ENCODE measurements at places on chromosomes 4 and X.

DNA sequence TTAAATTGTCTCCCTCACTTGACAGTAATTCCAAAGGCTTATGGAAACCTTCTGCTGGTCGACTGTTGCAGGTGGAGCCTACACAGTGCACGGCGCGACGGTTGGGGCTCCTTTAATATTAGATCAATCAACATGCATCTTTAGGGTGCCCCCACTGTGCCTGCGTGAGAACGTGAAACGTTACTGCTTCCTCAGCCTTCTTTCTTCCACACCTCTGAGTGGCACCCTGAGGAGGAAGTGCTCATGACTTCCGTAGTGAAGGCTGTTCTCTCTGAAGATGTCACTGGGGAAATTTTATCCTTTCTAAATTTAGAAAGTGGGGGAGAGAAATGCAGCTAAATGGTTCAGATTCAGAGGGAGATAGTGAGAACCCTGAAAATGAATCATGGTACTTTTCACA is 184.0 kb upstream of the ZFP42 start:
- DNase-seq = no peak

GRCh38 chrX:18047491-18047890 is 173.2 kb downstream of the BEND2 start:
- DNase-seq = no peak

GRCh38 chr4:18020671-18021469 is 685 bp downstream of the LCORL start:
- peak; percentile 81 for DNase-seq

DNA sequence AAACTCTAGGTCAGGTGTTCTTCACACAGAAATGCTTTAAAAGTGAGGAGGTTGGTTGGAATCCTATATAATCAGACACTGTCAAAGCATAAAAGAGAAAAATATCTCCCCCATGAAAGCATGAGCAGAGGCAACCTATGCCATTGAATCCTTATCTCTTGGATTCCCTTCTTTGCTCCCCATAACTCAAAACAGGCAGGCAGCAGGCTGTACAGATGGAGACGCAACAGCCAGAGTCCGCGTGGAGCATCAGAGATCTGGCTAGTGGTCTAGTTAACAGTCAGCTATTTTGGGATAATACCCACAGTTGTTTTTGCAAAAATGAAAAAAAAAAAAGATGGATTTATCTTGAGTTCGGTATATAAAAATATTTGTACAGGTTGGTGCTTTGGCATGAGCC is 490.0 kb upstream of the TENM3 start:
- DNase-seq = no peak

- no peak for DNase-seq
These were observed 731.4 kb downstream of the FAT4 start for GRCh38 chr4:126046081-126046614.

- DNase-seq = peak; percentile 24
These were observed 22.0 kb upstream of the SPINK2 start for GRCh38 chr4:56843421-56843899.

DNA sequence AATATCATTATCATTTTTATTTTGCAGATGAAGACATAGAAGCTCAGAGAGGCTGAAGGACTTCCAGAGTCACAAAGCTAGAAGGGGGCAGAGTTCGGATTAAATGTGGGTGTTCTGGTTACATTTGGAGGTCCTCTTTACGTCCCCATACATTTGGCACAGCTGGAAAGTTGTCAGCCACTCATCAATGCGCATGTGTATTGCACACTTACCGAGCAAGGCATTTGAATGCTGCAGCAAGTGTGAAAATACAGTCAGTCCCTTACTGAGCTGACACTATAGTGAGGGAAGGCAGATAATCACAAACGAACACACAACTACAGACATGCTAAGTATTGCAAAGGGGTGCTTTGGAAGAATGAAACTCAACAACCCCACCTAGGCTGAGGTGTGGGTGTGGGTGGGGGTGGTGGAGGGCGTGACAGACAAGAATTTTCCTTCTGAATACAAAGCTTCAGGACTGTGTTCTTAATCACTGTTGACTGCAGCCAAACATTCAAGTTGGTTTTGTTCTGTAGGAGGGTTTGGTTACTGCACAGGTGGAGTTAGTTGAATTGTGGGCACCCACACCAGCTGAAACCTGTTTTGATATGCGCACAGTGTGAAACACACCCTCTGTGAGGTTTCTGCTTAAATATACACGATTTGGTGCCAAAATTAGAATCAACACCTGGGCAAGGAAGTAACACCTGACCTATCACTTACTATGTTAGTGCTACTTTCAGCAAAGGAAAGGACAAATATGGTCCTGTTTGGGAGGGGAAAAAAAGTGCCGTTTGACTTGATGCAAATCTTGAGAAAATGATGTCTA is 72.4 kb downstream of the COQ2 start:
- DNase-seq = no peak

GRCh38 chrX:123731258-123731986 is 1.4 kb downstream of the THOC2 start:
- peak; percentile 43 for DNase-seq

DNA sequence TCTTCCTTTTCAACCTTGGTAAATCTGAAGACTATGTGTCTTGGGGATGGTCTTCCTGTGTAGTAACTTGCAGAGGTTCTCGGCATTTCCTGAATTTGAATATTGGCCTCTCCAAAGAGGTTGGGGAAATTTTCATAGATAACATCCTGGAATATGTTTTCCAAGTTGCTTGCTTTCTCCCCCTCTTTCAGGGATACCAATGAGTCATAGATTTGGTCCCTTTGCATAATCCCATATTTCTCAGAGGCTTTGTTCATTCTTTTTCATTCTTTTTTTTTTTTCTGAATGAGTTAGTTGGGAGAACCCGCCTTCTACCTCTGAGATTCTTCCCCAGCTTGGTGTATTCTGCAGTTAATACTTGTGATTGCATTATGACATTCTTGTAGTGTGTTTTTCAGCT is 549.2 kb upstream of the AMOT start:
- no peak for DNase-seq

DNA sequence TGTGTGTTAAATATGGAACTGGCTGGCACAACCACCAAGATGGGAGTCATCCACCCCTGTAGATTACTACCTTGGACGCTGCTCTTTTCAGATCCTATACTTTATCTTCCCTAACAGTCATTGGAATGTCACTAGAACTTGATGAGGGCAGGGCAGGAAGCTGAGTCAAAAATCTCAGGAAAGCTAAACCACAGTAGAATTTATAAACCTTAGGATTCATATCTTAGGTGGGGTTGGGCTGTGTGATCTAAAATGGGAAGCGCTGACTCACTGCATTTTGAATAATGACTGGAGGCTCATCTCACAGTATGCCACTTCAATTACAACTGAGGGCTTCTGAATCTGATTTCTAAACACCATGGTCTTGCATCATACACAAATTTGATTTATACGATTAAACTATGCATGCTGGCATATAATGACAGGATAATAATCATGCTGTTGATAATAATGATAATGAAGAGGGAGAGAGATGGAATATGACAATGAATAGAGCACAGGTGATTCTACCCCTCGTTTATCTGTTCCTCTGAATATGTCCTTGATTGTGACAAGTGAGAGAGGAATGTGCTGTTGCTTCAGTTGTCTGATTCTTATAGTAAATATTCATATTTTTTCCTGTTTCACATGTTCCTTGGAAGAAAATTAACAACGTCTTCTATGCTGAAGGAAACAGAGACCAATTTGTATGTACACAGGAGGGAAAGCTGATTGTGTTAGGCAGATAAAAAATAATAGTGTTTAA is 270.3 kb upstream of the HS3ST1 start:
- peak; percentile 82 for DNase-seq

DNA sequence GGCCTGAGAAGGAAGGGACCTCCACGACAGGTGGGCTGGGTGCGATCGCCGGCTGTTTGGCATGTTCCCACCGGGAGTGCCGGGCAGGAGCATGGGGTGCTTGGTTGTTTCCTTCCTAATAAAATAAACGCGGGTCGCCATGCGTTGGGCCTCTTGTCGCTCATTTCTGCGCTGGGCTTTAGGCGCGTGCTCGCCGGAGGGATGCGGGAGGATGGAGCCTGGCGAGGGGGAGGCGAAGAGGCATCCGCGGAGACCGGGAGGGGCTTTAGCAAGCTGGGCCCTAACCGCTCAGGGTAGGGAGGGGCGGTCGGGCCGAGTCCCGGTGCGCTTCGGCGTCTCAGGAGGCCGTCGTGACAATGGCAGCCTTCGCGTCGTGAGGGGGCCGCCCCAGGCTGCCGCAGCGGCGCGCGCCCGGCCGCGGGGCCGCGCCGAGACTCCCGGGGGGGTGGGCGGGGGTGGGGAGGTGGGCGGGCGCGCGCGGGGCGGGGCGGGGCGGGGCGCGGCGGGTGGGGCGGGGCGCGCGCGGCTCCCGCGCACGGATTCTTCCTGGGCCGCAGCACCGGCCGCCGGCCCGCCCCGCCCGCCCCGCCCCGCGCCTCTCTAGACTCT is 476 bp upstream of the GDI1 start:
- DNase-seq = peak; percentile 45

DNA sequence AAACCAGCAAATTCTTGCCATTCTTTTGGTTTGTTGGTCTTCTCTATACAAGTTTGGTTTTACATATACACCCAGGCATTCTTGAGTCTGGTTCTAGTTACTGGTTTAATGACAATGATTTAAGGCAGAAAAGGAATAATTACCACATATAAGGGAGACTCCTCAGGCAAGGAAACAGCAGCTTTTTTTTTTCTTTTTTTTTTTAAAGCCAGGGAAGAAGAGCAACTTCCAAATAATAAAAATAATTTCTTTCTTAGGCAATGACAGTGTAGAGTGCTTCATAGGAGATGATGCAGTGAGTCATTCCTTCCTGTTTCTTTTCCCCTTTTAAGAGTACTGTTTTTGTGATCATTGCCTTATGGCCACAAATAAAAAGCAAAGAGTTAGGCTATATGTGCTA is 289.7 kb downstream of the DKK2 start:
- DNase-seq = peak; percentile 6

DNA sequence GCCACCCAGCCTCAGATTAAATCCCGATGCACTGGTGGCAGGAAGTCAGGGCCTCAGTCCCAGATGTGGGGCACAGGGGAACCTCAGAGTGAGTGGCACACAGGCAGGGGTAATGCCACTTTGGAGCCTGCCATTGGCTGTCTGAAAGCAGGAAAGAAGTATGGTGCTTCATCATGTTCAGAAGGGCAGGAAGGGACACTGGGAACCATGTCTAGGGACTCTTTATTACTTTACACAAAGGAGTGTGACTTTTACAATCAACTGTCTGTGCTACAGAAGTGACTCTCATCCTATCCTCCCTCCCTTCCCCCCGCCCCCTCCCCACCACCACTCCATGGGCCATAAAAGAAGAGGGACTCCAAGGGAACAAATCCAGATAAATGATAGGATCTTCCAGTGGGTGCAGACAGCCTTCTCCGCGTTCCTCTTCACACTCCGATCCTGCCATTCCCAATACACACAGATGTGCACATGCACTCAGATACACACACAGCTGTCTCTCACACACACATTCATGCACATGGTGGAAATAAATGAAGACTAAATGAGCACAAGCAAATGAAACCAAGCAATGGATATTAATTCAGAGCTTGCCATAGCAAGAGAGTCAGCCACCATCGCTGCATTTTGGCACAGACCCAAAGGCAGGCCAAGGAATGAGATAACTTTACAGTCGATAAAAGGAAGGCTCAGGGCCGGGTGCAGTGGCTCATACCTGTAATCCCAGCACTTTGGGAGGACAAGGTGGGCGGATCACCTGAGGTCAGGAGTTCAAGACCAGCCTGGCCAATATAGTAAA is 2.5 kb upstream of the TMEM154 start:
- DNase-seq = no peak

DNA sequence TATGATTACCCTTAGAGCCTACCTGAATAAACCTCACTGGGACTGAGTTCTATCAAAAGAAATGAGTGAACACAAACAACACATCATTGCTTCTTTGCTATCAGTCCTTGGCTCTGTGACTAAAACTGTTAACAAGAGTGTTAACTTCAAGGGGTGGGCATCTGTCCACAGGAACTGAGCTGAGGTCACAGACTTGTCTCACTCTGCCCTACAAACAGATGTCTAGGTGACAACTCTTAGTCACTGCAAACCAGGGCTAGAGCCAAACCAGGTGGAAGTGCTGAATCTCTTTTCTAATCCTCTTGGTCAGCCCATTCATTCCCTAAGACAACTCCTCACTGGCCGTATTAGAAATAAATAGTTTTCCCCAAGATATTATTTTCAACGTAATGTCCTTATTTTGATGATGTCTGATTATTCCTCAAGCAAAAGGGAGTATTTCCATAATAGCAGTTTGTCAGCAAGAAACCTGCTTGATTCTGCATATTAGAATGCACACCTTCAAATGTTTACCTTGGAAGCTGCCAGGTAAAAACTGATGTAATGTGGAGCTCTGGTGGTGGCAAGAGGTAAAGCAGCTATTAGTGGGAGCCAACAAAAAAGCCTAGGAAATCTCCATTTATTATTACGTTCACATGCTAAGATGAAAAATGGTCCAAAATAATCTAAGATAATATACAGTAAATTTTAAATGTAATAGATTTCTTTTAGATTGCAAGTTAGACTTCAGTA is 4.0 kb downstream of the COL25A1 start:
- DNase-seq = peak; percentile 61

GRCh38 chr4:47084111-47084510 is 52.7 kb downstream of the GABRB1 start:
- DNase-seq = no peak
